ENCODE measurements at places on chromosomes 5 and 9. TPM values are rescaled to one million over a fixed set of nuclear protein-coding genes. Genes with fewer than 3 reads are reported as not detected.

The ORM2 gene
- not detected for total RNA-seq

The PCDHAC2 gene
- total RNA-seq, result 1.1 TPM

The SH3PXD2B gene
- total RNA-seq, result 16.8 TPM

The RUSC2 gene
- total RNA-seq, result 10.3 TPM
